NK-92 treated with Interleukin-12 subunit alpha and Interleukin-12 subunit beta, amount 100 ng/mL, for 24 hours (cell line): ENCODE measurements at places on chromosomes 1 and 21.

DNA sequence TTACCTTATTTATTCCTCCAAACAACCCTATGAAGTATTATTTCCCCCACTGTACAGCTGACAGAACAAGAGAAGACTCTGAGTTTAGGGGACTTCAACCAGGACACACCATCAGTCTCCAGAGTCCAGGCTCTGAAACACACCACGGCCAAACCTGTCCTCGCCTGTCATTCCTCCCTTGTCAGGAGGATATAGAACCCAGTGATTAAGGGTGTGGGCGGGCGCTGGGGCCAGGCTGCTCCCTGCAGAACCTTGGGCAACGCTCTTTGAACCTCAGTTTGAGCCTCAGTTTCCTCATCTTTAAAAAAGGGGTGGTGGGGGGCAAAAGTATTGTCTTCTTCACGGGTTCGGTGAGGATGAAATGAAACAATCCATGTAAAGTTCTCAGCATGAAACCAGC is 9.4 kb upstream of the CEP85 start:
- DNase-seq = no peak

GRCh38 chr1:10948463-10948775 is 64.0 kb upstream of the TARDBP start:
- no peak for DNase-seq

- DNase-seq = no peak
These were observed 3.7 kb upstream of the FNDC7 start for GRCh38 chr1:108708691-108709660.

GRCh38 chr1:228215663-228216116 is 7.8 kb downstream of the OBSCN start:
- DNase-seq = no peak

GRCh38 chr1:119712342-119713038 is 756 bp downstream of the PHGDH start:
- DNase-seq = no peak

DNA sequence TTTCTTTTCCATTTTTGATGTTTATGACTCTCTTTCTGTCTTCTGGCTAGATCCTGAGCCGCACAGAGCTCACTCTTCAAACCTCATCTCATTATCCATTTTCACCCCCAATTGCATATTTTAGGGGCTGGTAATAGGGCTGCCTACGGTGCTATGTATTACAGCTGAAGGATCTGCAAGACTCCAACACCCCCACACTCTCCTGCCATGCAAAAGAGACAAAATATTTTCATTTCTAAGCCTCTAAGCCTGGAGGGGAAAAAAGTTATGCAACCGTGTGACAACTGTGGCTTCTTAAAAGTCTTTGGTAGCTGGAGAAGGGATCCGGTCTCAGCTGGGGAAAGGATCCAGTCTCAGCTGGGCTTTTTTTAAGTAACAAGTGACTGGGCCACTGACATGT is 311.6 kb downstream of the NPHP4 start:
- no peak for DNase-seq

- DNase-seq = no peak
These were observed 43.8 kb downstream of the FAAP20 start for GRCh38 chr1:2150801-2151200.

- no peak for DNase-seq
These were observed 29.4 kb upstream of the SLC26A9 start for GRCh38 chr1:205972491-205973168.

DNA sequence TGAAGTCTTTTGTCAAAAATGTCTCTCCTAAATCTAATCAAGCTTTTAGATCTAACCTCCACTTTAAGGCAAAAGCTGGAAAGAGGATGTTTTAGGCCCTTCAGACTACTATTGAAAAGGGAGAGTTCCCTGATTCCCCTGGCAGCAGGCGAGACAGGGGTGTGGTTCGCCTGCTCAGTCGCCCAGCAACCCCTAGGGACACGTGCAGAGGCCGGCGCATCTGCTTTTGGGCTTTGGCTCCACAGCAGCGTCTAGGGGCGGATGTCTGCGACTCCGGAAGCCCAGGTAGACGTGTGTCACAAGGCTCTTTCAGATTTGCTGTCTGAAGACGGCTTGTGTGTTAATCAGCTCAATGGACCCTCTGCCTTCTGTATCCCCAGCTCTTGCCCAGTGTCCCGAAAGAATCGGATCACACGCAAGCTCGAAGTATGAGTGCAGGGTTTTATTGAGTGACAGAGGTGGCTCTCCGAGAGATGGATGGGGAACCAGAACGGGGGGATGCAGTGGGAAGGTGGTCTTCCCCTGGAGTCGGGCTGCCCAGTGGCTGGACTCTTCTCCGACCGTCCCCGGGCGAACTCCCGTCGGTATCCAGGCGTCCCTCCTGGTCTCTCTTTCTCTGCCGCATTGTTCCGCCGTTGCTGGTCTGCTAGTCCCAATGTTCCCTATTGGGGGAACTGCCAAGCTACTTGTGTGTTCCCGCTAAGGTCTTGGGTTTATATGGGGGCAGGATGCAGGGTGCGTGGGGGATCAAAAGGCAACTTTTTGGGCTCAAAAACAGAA is 45.5 kb downstream of the OLFML2B start:
- DNase-seq = no peak

- no peak for DNase-seq
These were observed 39.6 kb upstream of the DOCK7 start for GRCh38 chr1:62727656-62728407.

GRCh38 chr1:238318294-238319110 is 427.8 kb upstream of the ZP4 start:
- DNase-seq = no peak

DNA sequence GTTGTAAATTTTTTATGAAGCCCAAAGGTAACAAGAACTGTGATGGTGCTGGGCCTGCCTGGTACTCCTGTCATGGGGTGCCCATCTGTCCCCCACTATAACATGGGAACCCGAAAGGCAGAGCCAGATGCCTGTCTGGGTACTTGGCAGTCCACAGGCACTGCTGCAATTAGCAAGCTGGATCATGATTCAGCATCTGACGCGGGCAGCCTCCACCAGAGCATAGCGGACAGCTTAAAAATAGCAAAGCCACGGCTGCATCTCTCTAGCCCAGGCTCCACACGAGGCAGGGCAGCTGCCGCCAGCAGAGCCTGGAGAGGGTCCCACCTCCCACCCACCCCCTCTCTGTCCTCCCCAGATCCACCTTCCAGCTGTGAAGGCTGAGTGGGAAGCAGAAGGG is 22.9 kb downstream of the SUSD4 start:
- no peak for DNase-seq

DNA sequence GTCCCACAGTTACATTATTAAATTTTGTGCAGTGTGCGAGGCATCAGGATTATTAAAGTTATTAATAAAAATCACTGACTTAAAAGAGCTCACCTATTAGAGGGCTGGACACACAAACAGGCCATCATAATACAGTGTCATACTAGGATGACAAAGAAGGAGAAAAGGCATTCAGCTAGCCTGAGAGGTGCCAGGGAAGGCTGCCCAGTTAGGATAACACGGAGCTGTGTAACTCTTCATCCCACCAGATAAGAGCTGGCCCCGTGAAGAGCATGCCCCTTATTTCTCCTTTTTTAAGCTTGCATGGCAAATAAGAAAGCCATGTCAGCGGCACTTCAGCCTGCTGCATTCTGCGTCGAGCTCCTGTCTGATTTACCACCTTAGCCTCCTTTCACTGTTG is 109.5 kb downstream of the KCNK1 start:
- DNase-seq = no peak

GRCh38 chr1:26915204-26915842 is 1.5 kb upstream of the NR0B2 start:
- DNase-seq = no peak
